Activated CD4-positive, alpha-beta memory T cell treated with anti-CD3 and anti-CD28 coated beads, Interleukin-2, amount 10 ng/mL, durations not matched to agents 7 days and 5 days (primary cell): ENCODE measurements at places on chromosomes 16 and 17.

- no peak overlapping the region for H3K4me3 ChIP-seq
- H3K27ac ChIP-seq: no peak overlapping the region
- peaks cover 36% of the 10 kb centered on the region for H3K36me3 ChIP-seq
- DNase-seq: no peak
- peaks cover 8% of the 10 kb centered on the region for H3K4me1 ChIP-seq
These were observed 8.6 kb upstream of the ANKFY1 start for GRCh38 chr17:4272213-4272971.

- H3K4me1 ChIP-seq: no peaks in the 10 kb centered on the region
- no peak overlapping the region for H3K27ac ChIP-seq
- H3K4me3 ChIP-seq: no peak overlapping the region
- no peaks in the 10 kb centered on the region for H3K27me3 ChIP-seq
- DNase-seq: no peak
These were observed 53.4 kb upstream of the NKD1 start for GRCh38 chr16:50494501-50495491.

DNA sequence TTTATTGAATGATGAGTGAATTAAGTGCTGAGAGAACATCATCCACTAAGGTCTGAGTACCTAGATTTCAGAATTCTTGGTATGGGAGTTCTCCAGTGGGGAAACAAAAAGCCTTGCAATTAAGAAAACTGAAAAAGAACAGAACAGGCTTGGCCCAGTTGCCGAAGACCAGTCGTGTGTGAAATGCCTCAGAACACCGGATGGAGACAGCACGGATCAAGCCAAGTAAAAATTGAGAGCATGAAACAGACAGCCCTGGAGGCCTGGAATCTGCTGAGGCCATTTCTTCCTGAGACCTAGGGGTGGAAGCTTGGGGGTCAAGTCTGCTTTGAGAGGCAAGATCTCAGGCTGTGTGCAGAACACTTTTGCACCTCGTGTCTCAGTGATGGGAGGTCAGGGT, 43.3 kb downstream of the GRIN2A start:
- H3K4me1 ChIP-seq: no peaks in the 10 kb centered on the region
- no peak for DNase-seq
- H3K27me3 ChIP-seq: no peaks in the 10 kb centered on the region
- H3K27ac ChIP-seq: no peak overlapping the region
- H3K4me3 ChIP-seq: no peak overlapping the region

GRCh38 chr17:65071861-65072260, 15.3 kb upstream of the GNA13 start:
- H3K4me3 ChIP-seq: no peak overlapping the region
- H3K4me1 ChIP-seq: no peaks in the 10 kb centered on the region
- no peaks in the 10 kb centered on the region for H3K36me3 ChIP-seq
- no peak for DNase-seq
- H3K27ac ChIP-seq: no peak overlapping the region
- peaks cover 1% of the 10 kb centered on the region for H3K27me3 ChIP-seq

- H3K27ac ChIP-seq: no peak overlapping the region
- H3K27me3 ChIP-seq: no peaks in the 10 kb centered on the region
- H3K36me3 ChIP-seq: peaks cover 25% of the 10 kb centered on the region
- H3K4me1 ChIP-seq: peaks cover 27% of the 10 kb centered on the region
These were observed 477 bp upstream of the ARHGAP27 start for GRCh38 chr17:45433159-45433535.

DNA sequence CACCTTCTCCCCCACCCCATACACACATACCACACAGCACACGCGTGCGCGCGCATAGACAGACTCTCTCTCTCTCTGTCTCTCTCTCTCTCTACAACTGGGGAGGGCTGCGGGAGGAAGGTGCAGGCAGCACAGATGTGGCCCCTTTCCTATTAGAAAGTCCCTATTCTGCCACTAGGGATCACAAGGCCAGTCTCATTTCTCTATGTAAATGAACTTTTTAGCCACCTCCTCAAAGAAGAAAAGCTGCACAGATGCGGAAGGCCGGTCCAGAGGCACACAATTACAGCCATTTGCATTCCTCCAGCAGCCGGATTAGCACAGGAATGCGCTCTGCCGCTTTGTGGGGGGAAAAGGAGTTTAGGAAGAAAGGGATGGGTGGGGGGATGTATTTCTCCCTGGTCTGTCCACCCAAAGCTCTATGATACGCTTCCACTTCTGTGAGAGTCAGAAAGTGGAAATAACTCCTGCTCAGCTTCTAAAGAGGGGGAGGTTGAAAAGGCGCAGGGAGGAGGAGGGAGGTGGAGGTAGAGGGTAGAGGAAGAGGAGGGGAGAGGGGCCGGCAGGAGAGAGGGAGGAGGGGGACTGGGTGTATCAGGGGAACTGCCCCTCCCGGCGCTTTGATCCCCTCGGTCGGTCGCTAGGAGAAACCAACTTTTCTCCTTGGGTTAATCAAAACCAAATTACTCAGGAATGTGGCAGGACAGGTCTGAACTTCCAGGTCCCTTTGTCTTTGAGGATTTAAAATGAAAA, 11.7 kb downstream of the ZFHX3 start:
- H3K27me3 ChIP-seq: peaks cover 17% of the 10 kb centered on the region
- H3K4me1 ChIP-seq: peaks cover 3% of the 10 kb centered on the region
- H3K4me3 ChIP-seq: no peak overlapping the region
- DNase-seq: no peak
- no peak overlapping the region for H3K27ac ChIP-seq
- no peaks in the 10 kb centered on the region for H3K36me3 ChIP-seq

DNA sequence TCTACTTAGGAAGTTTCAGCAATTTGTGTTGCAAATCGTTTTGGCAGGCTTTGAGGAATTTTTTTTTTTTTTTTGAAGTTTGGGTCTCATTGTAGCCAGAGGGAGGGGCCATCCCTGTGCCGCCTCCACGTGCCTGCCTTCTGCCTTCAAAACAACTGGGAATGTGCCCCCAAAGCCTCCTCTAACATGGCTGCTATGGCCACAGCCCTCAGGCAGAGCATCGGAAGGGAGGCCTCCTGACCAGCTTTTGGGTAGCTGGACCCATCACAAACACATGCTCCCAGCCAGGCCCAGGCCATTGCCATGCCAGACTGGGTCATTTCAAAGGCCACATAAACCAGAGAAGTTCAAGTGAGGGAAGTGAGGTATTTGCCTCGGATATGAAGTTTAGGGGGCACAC, 21.5 kb downstream of the C16orf82 start:
- no peak overlapping the region for H3K4me3 ChIP-seq
- peaks cover 29% of the 10 kb centered on the region for H3K27me3 ChIP-seq
- no peaks in the 10 kb centered on the region for H3K36me3 ChIP-seq

DNA sequence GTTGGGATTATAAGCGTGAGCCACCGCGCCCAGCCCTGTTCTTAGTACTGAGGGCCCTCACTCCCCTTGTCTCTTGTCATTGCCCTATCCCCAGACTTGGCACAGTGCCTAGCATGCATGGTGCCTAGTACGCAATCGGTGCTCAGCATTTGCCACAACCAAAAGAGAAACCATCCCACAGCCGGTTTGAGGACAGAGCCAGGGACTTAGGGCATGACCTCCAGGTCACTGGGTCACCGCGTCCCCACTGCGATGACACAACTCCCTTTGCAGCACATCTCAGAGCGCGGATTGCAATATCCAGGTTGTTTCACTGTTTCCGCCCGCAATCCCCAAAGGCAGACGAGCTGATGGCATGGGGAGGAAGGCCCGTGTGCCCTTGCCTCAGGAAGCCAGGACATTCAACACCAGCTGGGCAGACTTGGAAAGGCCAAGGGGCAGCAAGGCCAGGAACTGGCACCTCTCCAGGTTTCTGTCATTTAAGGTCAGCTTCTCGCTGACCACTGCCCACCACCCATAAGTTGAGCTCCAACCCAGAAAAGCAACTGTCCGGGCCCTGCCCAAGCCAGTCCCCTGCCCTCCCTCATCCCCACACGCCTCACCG, 274.5 kb downstream of the MRTFB start:
- peaks cover 3% of the 10 kb centered on the region for H3K27me3 ChIP-seq
- no peak overlapping the region for H3K4me3 ChIP-seq
- H3K4me1 ChIP-seq: no peaks in the 10 kb centered on the region

GRCh38 chr16:2371421-2371820, 30.9 kb upstream of the ABCA3 start:
- H3K4me3 ChIP-seq: no peak overlapping the region
- no peaks in the 10 kb centered on the region for H3K4me1 ChIP-seq
- no peak overlapping the region for H3K27ac ChIP-seq
- H3K27me3 ChIP-seq: peaks cover 30% of the 10 kb centered on the region
- DNase-seq: no peak
- H3K36me3 ChIP-seq: no peaks in the 10 kb centered on the region

DNA sequence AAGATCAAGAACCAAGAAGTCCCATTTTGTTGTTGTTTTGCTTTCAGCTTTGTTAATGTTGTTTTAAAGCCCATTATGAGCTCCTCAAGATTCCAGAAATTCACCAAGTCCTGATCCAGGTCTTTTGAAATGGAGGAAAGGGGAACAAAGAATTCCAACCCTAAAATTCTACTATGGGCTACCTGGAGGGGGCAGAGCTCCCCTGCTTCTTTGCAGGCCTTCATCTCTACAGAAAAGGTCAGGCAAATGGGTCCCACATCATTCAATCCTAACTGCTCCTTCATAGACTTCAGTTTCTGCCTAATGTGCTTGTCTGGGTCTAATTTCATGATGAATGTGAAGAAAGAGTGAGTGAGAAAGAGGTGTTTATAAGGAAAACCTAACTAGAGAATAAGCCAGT, 375.5 kb downstream of the TOX3 start:
- no peak overlapping the region for H3K4me3 ChIP-seq
- H3K36me3 ChIP-seq: no peaks in the 10 kb centered on the region
- no peak overlapping the region for H3K27ac ChIP-seq
- DNase-seq: no peak
- H3K4me1 ChIP-seq: no peaks in the 10 kb centered on the region
- no peaks in the 10 kb centered on the region for H3K27me3 ChIP-seq

GRCh38 chr16:66131156-66131807, 235.2 kb upstream of the CDH5 start:
- H3K4me1 ChIP-seq: no peaks in the 10 kb centered on the region
- no peak for DNase-seq
- H3K27me3 ChIP-seq: peaks cover 27% of the 10 kb centered on the region
- H3K36me3 ChIP-seq: no peaks in the 10 kb centered on the region

DNA sequence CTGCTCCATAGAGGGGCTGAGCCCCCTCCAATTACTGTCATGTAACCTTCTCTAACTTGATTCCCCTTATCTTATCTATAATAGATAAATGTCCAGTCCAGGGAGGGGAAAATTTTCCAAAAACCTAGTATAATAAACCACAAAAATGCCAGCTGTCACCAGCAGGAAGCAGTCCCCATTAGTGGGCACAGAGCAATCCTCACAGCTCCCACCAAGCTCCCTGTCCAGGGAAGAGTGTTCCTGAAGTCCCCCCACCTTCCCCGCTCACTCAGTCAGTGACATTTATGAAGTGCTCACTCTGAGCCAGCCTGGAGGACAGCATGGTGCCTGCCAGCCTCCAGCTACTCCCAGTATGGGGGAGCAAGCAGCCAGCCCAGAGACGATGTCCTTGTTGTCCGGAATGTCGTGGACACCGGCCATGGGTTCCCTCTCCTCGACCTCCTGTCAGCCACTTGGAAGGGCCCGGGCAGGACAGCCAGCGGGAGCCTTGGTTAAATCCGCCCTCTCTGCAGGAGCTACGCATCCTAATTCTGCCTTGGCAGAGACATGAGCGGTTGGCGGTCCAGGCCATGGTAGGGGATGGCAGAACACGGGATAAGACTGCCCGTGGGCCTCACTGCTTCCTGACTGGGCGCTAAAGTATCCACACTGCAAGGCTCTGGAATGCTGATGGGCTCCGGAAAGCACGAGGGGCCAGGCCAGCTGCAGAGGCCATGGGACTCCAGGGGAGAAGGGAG, 102.0 kb upstream of the CDH5 start:
- H3K4me1 ChIP-seq: no peaks in the 10 kb centered on the region
- H3K36me3 ChIP-seq: no peaks in the 10 kb centered on the region
- H3K27me3 ChIP-seq: peaks cover 19% of the 10 kb centered on the region
- H3K27ac ChIP-seq: no peak overlapping the region
- no peak overlapping the region for H3K4me3 ChIP-seq

DNA sequence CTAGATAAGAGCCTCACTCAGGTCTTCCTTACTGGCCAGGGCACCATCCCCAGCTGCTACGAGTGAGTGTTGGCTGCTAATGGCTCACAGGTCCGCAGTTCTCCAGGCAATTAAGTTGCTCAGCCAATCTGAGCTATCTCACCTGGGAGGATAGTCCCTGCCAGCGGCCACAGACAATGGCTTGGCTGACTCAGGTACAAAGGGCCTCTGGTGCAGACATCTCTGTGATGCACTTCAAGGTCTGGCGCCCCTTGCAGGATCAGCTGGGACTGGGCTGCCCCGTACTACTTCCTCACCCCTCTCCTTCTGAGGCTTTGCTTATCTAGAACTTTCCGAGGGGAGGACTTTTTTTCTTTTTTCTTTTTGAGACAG, 49.2 kb upstream of the EMP2 start:
- H3K27me3 ChIP-seq: peaks cover 8% of the 10 kb centered on the region
- no peak overlapping the region for H3K27ac ChIP-seq
- DNase-seq: no peak
- H3K4me3 ChIP-seq: no peak overlapping the region
- no peaks in the 10 kb centered on the region for H3K36me3 ChIP-seq

DNA sequence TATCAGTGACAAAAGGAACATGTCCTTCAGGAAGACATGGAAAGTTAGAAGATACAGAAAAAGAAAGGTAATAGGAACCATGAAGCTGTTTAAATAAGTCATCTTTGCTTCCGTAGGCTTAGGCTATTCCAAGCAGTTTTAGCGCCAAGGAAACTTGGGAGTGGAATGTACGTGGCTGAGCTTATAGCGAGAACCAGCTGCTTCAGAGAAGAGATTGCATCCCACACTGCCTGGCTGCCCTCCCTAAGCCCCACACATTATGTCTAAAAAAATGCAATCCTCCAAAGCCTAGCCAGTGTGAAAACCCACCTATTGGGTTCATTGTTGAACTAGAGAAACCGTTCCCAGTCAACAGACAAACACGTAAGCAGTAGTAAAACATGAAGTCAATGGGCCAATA, 149.9 kb downstream of the SLC39A11 start:
- no peak overlapping the region for H3K4me3 ChIP-seq
- H3K27ac ChIP-seq: no peak overlapping the region
- no peak for DNase-seq
- H3K36me3 ChIP-seq: no peaks in the 10 kb centered on the region

GRCh38 chr16:8554022-8554421, 36.3 kb downstream of the TMEM114 start:
- no peaks in the 10 kb centered on the region for H3K36me3 ChIP-seq
- DNase-seq: no peak
- peaks cover 6% of the 10 kb centered on the region for H3K27me3 ChIP-seq
- H3K4me3 ChIP-seq: no peak overlapping the region
- H3K4me1 ChIP-seq: no peaks in the 10 kb centered on the region

GRCh38 chr16:2388139-2388874, 40.9 kb upstream of the CCNF start:
- DNase-seq: no peak
- H3K4me1 ChIP-seq: peaks cover 4% of the 10 kb centered on the region
- peaks cover 4% of the 10 kb centered on the region for H3K27me3 ChIP-seq
- no peak overlapping the region for H3K4me3 ChIP-seq

- peak overlapping the region; percentile 17 for H3K4me3 ChIP-seq
- no peaks in the 10 kb centered on the region for H3K27me3 ChIP-seq
- H3K27ac ChIP-seq: no peak overlapping the region
- no peak for DNase-seq
- peaks cover 48% of the 10 kb centered on the region for H3K36me3 ChIP-seq
- peaks cover 34% of the 10 kb centered on the region for H3K4me1 ChIP-seq
These were observed 3.0 kb downstream of the UBE2I start for GRCh38 chr16:1312467-1312816.
